Activated CD4-positive, alpha-beta memory T cell treated with anti-CD3 and anti-CD28 coated beads for 36 hours (primary cell): ENCODE measurements at places on chromosomes 5 and 9. TPM values are rescaled to one million over a fixed set of nuclear protein-coding genes. Genes with fewer than 3 reads are reported as not detected.

The INSL6 gene
- total RNA-seq: not detected

DNA sequence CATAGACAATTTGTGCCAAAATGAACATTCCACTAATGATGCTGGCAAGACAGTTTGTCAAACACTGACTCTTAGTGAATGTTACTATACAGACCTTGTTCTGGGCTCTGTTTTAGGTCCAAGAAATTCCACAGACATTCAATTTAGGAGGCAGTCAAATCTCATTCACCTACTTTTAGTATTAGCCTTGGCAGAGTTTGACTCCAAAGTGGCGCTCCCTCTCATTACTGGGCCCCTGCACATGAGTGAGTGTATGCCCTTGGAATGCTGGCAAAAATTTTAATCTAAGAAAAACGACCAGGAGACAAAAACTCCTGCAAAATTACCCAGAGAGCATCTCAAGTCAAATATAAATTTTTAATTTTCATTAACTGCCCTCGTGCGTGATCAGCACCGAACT, 94.9 kb upstream of the SLC27A6 start:
- no peak overlapping the region for H3K4me3 ChIP-seq
- no peak for DNase-seq
- peaks cover 6% of the 10 kb centered on the region for H3K27me3 ChIP-seq
- no peaks in the 10 kb centered on the region for H3K4me1 ChIP-seq
- H3K27ac ChIP-seq: no peak overlapping the region
- H3K36me3 ChIP-seq: no peaks in the 10 kb centered on the region

- no peaks in the 10 kb centered on the region for H3K27me3 ChIP-seq
- no peak overlapping the region for H3K4me3 ChIP-seq
- H3K4me1 ChIP-seq: peaks cover 16% of the 10 kb centered on the region
- no peak for DNase-seq
- H3K27ac ChIP-seq: no peak overlapping the region
Observed at GRCh38 chr5:54761213-54761701, 224.1 kb downstream of the ESM1 start.

The ANXA2R gene
- 3.8 TPM for total RNA-seq

DNA sequence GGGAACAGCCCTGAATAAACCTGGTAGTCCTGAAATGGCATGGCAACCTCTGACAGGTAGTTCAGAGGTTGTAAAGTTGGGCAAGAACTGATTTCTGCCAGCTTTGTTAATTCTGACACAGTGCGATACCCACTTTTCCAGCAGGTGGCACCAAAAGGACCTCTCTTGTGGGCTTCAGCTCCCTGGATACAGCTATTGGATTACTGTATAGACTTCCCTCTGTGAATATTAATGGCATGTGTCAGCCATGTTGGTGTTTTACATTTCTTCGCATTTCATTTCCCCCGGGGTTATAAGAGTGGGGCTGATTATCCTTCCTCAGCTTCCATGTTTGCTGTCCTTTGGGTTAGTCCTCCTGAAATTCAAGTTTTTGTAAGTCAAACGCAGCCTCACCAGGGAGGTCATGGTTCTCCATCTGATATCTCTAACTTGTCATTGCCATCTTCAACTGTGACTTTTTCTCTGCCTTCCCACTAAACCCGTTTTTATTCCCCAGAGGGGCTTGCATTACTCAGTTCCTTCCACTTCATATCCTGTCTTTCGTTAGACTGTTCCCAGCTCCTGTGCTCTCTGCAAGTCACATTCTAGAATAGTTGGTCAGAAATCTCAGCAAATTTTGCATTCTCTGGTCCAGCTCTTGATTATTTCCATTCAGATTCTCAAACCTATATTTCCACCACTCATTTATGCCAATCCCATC, 135.6 kb downstream of the LIFR start:
- peak; percentile 42 for DNase-seq
- no peak overlapping the region for H3K27ac ChIP-seq
- peaks cover 5% of the 10 kb centered on the region for H3K27me3 ChIP-seq
- no peaks in the 10 kb centered on the region for H3K36me3 ChIP-seq

- peaks cover 11% of the 10 kb centered on the region for H3K4me1 ChIP-seq
- no peaks in the 10 kb centered on the region for H3K36me3 ChIP-seq
- DNase-seq: no peak
- no peak overlapping the region for H3K4me3 ChIP-seq
- H3K27me3 ChIP-seq: peaks cover 5% of the 10 kb centered on the region
Observed at GRCh38 chr5:177469750-177470525, 3.5 kb downstream of the DBN1 start.

GRCh38 chr5:64685866-64686265, 4.4 kb upstream of the SHISAL2B start:
- peaks cover 7% of the 10 kb centered on the region for H3K4me1 ChIP-seq
- H3K27me3 ChIP-seq: peaks cover 14% of the 10 kb centered on the region
- DNase-seq: no peak
- H3K36me3 ChIP-seq: no peaks in the 10 kb centered on the region
- H3K4me3 ChIP-seq: no peak overlapping the region

GRCh38 chr9:7240569-7241311, 483.0 kb downstream of the KDM4C start:
- no peak overlapping the region for H3K4me3 ChIP-seq
- H3K4me1 ChIP-seq: no peaks in the 10 kb centered on the region
- H3K27ac ChIP-seq: no peak overlapping the region
- no peak for DNase-seq
- H3K36me3 ChIP-seq: no peaks in the 10 kb centered on the region

The CCDC192 gene
- not detected for total RNA-seq

DNA sequence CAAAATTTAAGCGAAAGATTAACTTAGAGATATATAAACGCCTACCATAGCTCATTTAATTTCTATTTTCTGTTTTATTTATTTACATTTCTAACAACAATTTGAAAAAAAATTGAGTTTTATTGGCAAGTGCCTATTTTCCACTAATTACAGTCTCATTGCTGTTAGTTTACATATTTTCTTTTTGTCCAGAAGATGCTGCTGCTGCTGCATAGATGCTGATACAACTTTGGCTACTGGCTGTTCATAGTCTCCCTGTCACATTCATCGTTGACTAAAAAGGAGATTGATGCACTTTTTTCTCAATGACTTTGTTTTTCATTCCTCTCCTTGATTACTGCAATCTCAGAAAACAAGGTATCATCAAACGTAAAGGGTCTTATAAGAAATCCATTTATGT, 235.4 kb downstream of the CDH9 start:
- H3K4me3 ChIP-seq: no peak overlapping the region
- no peak for DNase-seq
- H3K4me1 ChIP-seq: no peaks in the 10 kb centered on the region
- no peaks in the 10 kb centered on the region for H3K36me3 ChIP-seq

- no peak for DNase-seq
- peaks cover 86% of the 10 kb centered on the region for H3K4me1 ChIP-seq
- no peak overlapping the region for H3K27ac ChIP-seq
- no peaks in the 10 kb centered on the region for H3K27me3 ChIP-seq
- H3K4me3 ChIP-seq: no peak overlapping the region
Observed at GRCh38 chr5:68227532-68228160, 12.1 kb downstream of the PIK3R1 start.

DNA sequence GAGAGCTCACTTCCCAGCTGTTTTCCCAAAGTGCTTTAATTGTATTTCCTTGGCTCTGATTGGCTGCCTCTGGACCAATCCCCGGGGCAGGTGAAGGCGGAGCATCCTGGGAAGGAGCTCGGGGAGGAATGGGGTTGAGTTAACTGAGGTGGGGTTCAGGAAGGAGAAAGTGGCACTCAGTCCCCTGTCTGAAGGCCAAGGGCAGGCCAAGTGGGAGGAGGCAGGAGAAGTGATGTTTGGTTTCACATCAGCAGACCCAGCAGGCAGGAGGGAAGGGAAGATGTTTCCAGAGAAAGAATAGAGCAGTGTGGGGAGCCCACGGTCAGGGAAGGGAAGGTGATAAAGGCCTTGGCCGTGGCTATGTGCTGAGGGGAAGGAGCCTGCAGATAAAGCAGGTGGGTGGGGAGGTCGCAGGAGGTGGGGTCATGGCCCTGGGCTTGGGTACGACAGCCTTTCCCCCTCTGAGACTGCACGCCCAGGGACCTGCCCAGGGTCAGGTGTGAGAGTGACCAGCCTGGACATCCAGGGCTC, 3.1 kb downstream of the TSPAN17 start:
- peaks cover 76% of the 10 kb centered on the region for H3K4me1 ChIP-seq
- H3K36me3 ChIP-seq: peaks cover 13% of the 10 kb centered on the region
- H3K4me3 ChIP-seq: no peak overlapping the region
- DNase-seq: no peak

The PCDHGC3 gene
- total RNA-seq: not detected

The PCDHGA10 gene
- total RNA-seq: 0.10 TPM

- H3K4me1 ChIP-seq: peaks cover 6% of the 10 kb centered on the region
- peaks cover 3% of the 10 kb centered on the region for H3K27me3 ChIP-seq
- no peak overlapping the region for H3K4me3 ChIP-seq
- no peak overlapping the region for H3K27ac ChIP-seq
- DNase-seq: no peak
Observed at GRCh38 chr9:89993678-89994630, 389.1 kb downstream of the GADD45G start.

DNA sequence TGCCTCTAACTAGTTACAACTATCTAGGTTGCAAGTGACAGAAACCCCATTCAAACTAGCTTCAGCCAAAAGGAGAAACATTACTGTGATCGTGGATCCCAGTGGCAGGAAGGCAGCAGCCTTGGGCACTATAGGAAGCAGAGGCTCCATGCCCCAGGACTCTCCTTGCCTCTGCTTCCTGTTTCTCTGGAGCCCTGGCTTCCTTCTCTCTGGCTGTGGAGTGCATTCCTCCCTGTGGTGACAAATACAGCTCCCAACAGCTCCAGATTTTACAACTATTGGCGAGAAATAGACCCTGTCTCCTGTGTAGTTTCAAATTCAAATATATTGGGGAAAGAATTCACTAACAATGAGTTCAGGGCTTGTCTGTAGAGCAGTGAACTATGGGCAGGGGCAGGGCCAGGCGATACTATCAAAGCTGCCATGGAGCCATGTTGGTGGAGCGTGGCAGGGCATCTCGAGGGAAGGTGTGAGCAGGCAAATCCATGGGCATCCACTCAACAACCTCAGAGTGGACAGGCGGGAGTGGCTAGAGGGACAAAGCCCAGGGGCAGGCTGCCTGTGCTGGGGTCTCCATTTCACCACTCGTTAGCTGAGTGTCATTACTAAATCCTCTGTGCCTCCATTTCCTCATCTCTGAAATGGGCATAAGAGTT, 189.5 kb downstream of the ERCC6L2 start:
- no peak overlapping the region for H3K4me3 ChIP-seq
- no peak for DNase-seq
- H3K27me3 ChIP-seq: peaks cover 2% of the 10 kb centered on the region

DNA sequence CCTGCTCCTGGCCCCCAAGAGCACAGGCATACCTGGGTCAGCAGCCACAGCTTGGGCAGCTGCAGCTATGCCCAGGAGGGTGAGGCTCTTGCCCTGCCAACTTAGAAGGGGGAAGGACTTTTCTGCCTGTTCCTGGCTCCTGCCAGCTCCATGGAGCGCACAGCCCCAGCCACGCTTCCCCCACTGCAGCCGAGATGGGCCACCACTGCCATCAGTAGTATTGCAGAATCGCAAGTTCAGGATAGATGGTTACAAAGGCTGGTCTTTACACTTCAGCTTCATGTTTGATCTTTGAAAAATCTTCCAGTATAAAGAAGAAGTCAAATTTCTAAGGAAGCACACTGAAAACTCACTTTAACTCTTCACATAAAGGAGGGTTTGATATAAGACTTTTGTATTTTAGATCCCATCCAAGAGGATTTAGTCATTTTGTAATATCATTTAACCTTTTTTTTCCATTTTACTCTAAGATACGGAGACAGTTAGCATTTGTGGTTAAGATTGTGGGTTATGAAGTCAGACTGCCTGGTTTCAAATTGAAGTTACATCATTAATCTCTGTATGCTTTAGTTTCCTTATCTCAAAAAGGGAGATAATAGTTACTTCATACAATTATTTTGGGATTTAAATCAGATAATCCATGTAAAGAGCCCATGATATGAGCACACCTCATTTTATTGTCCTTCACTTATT, 81.8 kb downstream of the NLN start:
- DNase-seq: no peak
- peaks cover 2% of the 10 kb centered on the region for H3K27me3 ChIP-seq
- peaks cover 32% of the 10 kb centered on the region for H3K36me3 ChIP-seq
- peaks cover 29% of the 10 kb centered on the region for H3K4me1 ChIP-seq

The OR1N1 gene
- not detected for total RNA-seq

DNA sequence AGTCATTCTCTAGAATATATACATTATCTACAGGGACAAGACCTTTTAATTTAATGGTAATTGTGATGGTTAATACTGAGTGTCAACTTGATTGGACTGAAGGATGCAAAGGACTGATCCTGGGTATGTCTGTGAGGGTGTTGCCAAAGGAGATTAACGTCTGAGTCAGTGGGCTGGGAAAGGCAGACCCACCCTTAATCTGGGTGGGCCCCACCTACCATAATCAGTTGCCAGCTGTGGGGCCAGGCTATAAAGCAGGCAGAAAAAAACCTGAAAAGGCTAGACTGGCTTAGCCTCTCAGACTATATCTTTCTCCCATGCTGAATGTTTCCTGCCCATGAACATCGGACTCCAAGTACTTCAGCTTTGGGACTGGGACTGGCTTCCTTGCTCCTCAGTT, 112.2 kb upstream of the SMC2 start:
- no peaks in the 10 kb centered on the region for H3K4me1 ChIP-seq
- H3K36me3 ChIP-seq: no peaks in the 10 kb centered on the region

- H3K4me3 ChIP-seq: no peak overlapping the region
- H3K36me3 ChIP-seq: peaks cover 5% of the 10 kb centered on the region
- no peaks in the 10 kb centered on the region for H3K27me3 ChIP-seq
- peaks cover 40% of the 10 kb centered on the region for H3K4me1 ChIP-seq
Observed at GRCh38 chr5:115844321-115844817, 2.6 kb downstream of the AP3S1 start.

- no peaks in the 10 kb centered on the region for H3K27me3 ChIP-seq
- H3K4me3 ChIP-seq: no peak overlapping the region
- H3K36me3 ChIP-seq: peaks cover 9% of the 10 kb centered on the region
- H3K27ac ChIP-seq: no peak overlapping the region
- DNase-seq: no peak
- no peaks in the 10 kb centered on the region for H3K4me1 ChIP-seq
Observed at GRCh38 chr5:102924963-102925362, 169.9 kb downstream of the PAM start.

The UBE2QL1 gene
- total RNA-seq: not detected

The LHFPL2 gene
- total RNA-seq: 0.05 TPM

The IFNA5 gene
- not detected for total RNA-seq

GRCh38 chr5:161546095-161546469, 443 bp downstream of the GABRB2 start:
- H3K36me3 ChIP-seq: no peaks in the 10 kb centered on the region
- peaks cover 15% of the 10 kb centered on the region for H3K4me1 ChIP-seq
- H3K27me3 ChIP-seq: peaks cover 50% of the 10 kb centered on the region
- H3K27ac ChIP-seq: no peak overlapping the region
- H3K4me3 ChIP-seq: peak overlapping the region; percentile 67

The SPAAR gene
- total RNA-seq: not detected

The PAEP gene
- not detected for total RNA-seq

The TRMO gene
- 13.3 TPM for total RNA-seq

The C6 gene
- not detected for total RNA-seq

- H3K27ac ChIP-seq: no peak overlapping the region
- peaks cover 8% of the 10 kb centered on the region for H3K27me3 ChIP-seq
- no peaks in the 10 kb centered on the region for H3K36me3 ChIP-seq
- no peaks in the 10 kb centered on the region for H3K4me1 ChIP-seq
Observed at GRCh38 chr5:1757511-1757910, 42.1 kb downstream of the MRPL36 start.

- no peak overlapping the region for H3K4me3 ChIP-seq
- H3K4me1 ChIP-seq: peaks cover 9% of the 10 kb centered on the region
- no peaks in the 10 kb centered on the region for H3K36me3 ChIP-seq
- no peak for DNase-seq
- no peak overlapping the region for H3K27ac ChIP-seq
Observed at GRCh38 chr5:91076138-91076537, 307.0 kb downstream of the ARRDC3 start.

The RNF224 gene
- not detected for total RNA-seq
